ENCODE measurements at places on chromosomes 7 and 10.
A peak's percentile ranks its signal among the peaks of the same experiment; 100 is the strongest.

GRCh38 chr7:3244241-3244814 lies 56.7 kb upstream of the SDK1 start:
- DNase-seq = no peak

- DNase-seq = no peak
Observed at GRCh38 chr10:97302088-97302791, 9.8 kb upstream of the ARHGAP19 start.

DNA sequence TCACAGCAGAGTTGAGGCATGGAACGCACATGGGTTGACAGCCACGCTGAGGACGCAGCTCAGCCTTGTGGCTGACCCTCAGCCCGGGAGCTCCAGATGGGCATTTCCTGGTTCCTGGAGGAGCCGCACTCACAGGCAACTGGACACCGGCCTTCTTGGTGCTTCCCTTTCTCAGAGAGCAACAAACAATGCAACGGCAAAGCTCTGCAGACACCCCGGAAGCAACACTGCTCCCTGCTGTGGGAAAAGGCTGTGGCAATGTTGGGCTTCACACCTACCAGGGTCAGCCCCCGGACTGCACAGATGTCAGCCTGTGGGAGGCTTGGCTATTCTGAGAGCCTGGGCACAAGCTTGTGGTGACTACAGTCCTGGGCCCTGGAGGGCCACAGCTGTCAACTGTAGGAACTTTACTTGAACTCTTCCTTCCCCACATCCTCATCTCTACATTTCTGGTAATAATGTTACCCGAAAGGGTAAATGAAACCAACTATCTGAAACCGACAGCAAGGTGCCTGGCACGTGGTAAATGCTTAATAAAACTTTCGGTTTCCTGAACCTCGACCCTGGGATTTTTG lies 597.5 kb upstream of the MKI67 start:
- no peak for DNase-seq

- peak; percentile 51 for DNase-seq
Observed at GRCh38 chr10:5449823-5450222, 37.5 kb downstream of the NET1 start.

DNA sequence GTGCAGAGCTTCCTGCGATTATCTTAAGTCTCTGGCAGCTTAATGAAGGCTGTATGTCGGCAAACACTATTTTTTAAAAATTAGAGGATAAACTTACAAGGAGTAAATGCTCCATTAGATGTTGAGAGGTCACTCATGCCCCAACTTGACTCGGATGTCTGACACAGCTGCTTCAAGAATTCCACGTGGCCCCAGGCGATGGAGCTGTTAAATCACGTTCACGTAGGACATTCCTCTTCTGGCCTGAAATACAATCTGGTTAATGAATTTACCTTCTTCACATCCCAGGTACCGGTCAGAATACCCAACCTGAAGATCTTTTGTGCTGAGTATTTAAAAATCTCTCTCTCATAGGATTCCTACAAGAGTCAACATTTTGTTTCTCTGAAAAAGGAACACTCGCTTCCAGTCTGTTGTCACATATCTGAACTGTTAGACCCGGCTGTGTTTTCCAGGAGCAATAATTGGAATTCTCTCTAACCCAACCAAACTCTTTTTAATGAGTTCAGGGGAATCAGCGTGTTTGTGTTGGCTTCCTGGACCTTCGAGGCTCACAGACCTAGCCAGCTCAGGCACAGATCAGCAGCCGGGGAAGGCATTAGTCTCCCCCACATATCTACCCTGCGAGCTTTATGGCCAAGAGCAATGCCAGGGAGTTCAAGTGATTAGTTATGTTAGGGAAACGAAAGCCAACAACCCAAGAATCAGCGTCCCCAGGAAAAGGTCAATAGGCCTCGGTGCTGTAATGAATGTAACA lies 284.9 kb downstream of the FGFR2 start:
- no peak for DNase-seq

DNA sequence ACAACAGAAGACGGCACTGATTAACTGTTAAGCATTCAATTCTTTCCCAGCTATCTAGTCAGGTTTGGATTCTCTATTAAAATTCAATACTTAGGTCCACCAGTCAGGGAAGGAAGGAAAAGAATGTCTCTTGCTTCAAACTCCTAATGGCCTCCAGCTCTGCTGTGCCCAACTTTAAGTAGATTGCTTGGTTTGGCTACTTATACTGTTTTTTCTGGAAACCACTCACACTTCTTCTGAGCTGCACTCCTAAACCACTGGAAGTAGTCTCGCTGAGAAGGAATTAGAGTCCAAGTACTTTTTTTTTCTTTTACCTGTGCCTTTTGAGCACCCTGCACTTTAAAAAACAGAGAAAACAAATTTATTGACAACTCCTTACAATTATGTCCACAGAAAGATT lies 26.7 kb upstream of the COL1A2 start:
- DNase-seq = no peak

GRCh38 chr7:106045139-106045538 lies 67.0 kb downstream of the SYPL1 start:
- no peak for DNase-seq

- DNase-seq = no peak
Observed at GRCh38 chr10:129833994-129834739, 129.9 kb downstream of the EBF3 start.

GRCh38 chr7:37806152-37806551 lies 42.2 kb upstream of the NME8 start:
- DNase-seq = no peak

- no peak for DNase-seq
Observed at GRCh38 chr7:150746921-150747320, 9.7 kb downstream of the GIMAP5 start.

GRCh38 chr7:12211711-12212485 lies 804 bp downstream of the TMEM106B start:
- DNase-seq = peak; percentile 51

DNA sequence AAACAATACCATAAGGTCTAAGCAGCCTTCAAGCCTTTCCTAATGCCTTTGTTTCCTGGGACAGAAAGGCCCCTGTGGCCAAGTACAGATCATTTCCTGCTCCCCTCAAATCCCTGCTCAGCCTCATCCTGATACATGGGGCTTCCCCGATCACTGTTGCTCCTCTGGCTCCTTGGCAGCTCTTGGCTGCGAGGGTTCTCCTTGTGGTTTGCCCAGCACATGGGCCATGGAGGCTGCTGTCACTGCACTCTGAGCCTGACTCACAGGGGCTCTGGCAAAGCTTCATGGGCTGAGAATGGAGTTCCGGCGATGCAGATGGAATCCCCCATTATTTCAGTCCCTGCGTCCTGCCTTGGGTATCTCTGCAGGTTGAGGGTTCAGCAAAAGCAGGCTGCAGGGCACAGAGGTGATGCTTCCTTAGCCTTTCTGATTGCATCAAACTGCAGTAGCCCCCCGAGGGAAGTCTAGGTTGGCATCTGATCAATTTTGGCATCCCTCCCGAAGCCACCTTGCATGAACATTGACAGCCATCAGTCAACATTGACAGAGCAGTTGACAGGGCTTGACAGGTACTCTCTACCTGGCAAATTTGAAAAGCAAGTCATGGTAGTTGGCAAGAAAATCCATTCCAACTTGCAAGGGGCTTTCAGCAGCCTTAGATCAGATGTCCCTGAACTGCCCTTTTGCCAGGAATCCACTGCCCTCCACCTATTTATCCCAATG lies 168.6 kb downstream of the GFRA1 start:
- DNase-seq = no peak

DNA sequence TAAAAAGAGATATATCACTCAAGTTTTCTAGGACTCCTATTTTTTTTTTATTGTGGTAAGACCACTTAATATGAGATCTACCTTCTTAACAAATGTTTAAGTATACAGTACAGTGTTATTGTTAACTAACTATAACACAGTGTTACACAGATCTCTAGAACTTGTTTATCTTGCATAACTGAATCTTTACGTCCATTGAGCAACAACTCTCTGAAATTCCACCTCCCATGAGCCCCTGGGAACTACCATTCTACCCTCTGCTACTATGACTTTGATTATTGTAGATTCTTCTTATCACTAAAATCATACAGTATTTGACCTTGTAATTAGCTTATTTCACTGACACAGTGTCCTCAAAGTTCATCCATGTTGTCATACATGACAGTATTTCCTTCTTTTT lies 22.5 kb upstream of the REEP3 start:
- no peak for DNase-seq

DNA sequence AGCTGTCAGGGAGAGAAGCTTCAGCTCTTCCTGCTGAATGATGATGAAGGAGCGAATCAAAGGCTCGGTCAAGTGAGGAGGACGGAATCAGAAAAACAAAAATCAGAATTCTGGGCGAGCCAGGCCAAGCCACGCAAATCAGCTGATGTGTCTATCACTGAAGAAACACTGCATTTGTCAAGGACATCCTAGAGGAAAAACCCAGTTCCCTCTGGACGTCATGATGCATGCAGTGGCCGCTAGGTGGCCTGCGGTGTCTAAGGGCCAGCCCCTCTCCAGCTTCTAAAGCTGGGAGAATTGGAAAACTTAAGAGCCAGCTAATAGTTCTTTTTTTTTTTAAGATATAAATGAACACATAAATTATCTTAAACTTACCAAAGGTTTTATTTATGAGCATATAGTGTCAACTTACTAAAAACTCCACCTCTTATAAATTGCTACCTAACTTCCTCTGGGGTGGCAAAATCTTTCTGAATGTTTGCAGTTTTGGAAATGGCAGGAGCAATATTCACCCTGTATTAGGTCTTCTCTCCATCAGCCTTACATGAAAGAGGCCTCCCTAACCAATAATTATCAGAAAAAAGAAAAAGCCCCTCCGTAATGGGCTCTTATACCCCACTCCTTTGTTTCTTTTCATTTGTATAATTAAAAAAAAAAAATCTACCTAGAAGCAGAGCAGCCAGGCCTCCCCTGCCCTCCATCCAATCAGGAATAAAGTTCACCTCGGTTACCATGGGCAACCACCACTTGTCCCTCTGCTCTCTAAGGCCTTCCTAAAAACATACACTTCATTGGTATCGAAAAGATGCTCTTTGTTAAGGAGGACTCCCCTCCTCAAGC lies 186.8 kb downstream of the USP6NL start:
- peak; percentile 52 for DNase-seq

- DNase-seq = peak; percentile 77
Observed at GRCh38 chr10:101780818-101781654, 2.2 kb downstream of the NPM3 start.

DNA sequence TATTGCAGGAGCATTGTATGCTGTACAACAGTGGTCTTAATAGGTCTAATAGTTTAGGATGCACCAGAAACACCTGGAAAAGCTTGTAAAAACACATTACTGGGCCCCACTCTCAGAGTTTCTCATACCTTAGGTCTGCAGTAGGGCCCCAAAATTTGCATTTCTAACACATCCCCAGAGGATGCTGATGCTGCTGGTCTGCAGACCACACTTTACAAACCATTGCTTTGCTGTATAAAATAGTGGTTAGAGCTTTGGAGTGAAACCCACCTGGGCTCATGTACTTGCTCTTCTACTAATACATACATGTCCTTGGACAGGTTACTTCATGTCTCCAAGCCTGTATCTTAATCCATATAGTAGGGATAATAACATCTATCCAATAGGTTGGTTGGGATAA lies 279.7 kb downstream of the GRM8 start:
- DNase-seq = no peak

GRCh38 chr7:3835109-3835508 lies 534.1 kb downstream of the SDK1 start:
- no peak for DNase-seq

GRCh38 chr7:47627580-47628283 lies 45.8 kb upstream of the TNS3 start:
- no peak for DNase-seq

GRCh38 chr7:16350634-16351033 lies 70.7 kb downstream of the CRPPA start:
- DNase-seq = no peak

GRCh38 chr10:70115948-70116682 lies 16.5 kb downstream of the AIFM2 start:
- peak; percentile 58 for DNase-seq

GRCh38 chr7:4879396-4880081 lies 4.0 kb downstream of the RADIL start:
- DNase-seq = no peak

DNA sequence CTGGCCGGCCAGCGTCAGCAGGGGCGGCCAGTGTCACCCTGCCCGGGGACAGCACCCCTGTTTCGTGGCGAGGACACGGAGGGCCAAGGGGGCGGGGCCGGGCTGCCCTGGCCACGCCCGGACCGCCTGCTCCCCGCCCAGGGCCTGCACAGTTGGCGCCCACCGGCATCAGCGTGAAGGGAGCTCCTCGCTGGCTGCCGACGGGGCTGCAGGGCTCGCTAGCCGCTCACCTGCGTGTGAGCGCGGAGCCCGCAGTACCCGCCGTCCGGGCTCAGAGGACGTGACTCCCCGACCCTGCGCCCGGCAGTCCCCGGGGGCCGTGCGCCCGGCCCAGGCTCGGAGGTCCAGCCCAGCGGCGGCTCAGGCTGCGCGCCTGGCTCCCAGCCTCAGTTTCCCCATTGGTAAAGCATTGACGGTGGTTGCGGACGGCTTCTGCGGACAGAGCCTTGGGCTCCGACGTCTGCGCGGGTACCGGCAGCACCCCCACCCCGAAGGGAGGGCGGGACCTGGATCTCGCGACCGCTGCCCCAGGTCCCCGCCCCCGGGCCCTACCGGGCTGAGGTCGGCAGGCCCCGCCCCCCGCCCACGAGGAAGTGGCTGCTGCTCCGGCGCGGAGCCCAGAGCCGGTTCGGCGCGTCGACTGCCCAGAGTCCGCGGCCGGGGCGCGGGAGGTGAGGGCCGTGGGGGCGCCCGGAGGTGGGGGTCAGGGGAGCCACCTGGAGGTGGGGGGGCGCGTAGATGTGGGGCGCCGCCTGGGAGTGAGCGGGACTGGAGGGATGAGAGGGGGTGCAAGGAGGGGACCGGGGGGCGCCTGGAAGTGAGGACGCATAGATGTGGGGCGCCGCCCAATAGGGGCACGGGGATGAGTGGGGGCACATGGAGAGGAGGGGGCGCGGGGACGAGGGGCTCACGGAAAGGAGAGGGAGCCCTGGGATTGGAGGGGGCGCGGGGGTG lies at the start of gene ARPC1B:
ARPC1B (plus strand) TSS at position 620 of the 954 bp plus-strand sequence. CDS start 10,985 bp downstream, outside the sequence.
- peak; percentile 71 for DNase-seq

GRCh38 chr10:63099734-63100133 lies 33.4 kb upstream of the NRBF2 start:
- DNase-seq = no peak

All from hematopoietic multipotent progenitor cell treated with erythropoietin and hydrocortisone succinate and interleukin-3 and kit ligand, for 8 days (in vitro differentiated cells).